NCI-H2029 treated with DMSO at 0.1 percent for 48 hours (cell line): ENCODE measurements at places on chromosomes 2 and 18.

DNA sequence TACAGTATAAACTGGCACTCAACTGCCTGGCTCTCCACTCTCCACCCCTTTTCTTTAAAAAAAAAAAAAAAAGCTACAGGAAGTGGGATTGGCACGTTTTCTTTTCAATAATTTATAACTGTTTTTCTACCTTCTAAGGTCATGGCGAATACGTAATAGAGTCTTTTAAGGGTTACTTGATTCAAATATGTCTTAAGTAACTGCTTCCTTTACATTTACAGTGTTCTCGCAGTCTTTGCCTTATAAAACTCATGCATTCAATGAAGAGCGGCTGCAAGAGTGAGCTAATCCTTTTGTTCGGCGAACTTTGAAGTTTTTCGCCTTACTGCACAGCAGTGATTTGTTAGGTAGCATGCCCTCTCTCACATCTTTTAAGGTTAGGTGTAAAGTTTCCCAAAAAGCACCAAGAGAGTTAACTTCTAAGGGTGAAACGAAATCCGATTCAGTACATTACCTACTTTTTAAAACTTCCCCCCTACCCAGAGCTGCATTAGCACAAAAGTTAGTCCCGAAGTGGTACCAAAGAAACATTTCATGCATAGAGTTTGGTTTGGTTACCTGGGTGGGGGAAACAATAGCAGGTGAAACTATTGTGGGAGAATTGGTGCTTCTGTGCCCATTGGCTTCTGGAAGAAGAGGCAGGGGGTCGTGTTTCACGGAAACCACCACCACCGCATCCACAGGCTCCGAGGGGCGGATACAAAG, 2.0 kb downstream of the KCTD1 start:
- no peak for DNase-seq

GRCh38 chr2:67865917-67866316, 196.9 kb downstream of the C1D start:
- no peak for DNase-seq

- DNase-seq, result peak; percentile 80
These were observed 261.6 kb downstream of the ASXL3 start for GRCh38 chr18:33839452-33840211.

DNA sequence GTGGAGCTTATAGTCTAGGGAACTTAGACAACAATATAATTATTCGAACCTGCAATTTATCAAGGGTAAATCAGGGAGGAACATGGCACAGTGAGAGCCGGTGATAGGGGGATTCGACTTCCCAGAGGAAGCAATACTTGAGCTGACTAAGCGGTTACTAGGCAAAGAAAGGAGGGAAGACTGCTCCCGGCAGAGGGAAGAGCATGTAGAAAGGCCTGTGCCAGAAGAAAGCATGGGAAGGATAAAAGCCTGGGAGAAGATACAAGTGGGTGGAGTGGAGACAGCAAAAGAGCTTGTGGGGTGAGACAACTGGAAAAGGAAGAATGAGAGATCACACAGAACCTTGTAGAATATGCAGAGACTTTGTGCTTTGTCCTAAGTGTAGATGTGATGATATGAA, 93.3 kb downstream of the MARCHF4 start:
- DNase-seq, result no peak

GRCh38 chr18:62033207-62033606, 140.4 kb upstream of the RNF152 start:
- DNase-seq, result no peak

GRCh38 chr18:57149531-57149930, 2.6 kb downstream of the BOD1L2 start:
- no peak for DNase-seq

DNA sequence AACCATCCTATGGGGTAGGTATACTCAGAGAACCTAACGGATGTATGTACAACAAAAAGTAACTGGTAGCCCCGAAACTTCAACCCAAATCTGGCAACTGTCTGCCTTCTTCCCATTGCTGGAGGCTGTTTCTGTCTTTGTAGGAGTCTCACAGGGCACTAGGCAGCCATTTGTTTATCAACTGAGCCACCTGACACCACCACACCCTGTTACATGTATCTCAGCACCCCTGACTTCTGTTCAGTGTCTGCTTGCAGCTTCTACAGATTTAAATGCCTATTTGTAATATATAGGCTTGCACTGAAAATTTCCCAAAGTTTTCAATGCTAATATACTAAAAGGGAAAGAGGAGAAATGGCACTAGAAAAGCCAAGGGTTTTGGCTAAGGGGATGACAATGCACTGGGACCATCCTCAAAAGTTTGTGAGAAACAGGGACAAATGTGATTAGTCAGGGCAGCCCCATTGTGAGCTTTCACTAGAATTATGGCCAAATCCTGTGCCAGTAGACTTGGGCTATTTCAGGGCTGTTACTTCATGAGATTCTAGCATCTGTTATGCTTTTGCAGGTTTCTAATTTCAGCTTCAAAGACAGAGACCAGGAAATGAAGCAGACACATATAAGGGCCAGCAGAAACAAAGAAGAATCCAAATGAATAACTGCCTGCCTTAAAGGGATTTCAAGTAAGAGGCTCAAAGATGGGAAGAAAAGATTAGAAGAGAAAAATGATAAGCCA, 103.3 kb downstream of the MYO5B start:
- no peak for DNase-seq

DNA sequence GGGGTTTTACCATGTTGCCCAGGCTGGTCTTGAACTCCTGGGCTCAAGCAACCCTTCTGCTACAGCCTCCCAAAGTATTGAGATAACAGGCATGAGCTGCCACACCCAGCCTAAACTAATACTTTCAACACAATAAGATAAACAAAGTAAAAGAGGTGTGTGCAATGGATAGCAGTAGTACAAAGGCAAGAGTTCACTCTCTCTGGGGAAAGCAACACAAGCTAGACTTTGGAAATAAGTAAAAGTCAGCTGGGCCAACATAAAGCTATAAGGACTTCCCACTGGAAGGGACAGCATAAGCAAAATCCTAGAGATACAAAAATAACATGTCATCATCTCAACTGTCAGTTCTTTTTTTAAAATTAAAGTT, 5.2 kb upstream of the NOSTRIN start:
- no peak for DNase-seq

DNA sequence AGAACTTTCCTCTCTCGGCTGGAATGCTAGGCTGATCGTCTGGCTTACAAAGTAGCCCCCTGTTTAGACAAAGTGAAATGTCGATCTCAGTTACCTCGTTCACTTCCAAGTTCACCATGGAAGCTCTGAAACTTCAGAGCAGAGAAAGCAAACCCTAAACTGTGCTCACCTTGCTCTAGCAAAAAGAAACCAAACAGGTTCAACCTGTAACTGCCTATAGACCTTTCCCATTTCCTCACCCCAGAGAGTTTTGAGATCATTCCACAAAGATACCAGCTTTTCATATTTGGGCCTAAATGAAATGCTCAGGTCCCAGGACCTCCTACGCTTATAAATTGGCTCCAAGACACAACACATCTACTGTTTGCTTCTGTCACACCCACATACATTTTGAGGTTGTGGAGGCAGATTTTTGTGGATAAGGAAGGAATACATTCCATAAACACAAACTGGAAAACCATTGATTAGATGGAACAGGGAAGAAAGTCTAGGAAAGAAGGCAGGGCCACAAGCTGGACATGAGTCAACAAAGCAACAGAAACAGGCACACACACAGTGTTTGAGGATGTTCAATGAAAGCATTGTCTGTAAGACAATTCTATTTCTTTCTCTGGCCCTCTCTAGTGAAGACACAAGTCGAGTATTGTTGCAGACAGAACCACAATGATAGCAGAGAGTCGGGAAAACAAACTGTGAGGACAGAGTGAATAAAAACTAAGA, 52.8 kb upstream of the TGIF1 start:
- DNase-seq, result no peak

DNA sequence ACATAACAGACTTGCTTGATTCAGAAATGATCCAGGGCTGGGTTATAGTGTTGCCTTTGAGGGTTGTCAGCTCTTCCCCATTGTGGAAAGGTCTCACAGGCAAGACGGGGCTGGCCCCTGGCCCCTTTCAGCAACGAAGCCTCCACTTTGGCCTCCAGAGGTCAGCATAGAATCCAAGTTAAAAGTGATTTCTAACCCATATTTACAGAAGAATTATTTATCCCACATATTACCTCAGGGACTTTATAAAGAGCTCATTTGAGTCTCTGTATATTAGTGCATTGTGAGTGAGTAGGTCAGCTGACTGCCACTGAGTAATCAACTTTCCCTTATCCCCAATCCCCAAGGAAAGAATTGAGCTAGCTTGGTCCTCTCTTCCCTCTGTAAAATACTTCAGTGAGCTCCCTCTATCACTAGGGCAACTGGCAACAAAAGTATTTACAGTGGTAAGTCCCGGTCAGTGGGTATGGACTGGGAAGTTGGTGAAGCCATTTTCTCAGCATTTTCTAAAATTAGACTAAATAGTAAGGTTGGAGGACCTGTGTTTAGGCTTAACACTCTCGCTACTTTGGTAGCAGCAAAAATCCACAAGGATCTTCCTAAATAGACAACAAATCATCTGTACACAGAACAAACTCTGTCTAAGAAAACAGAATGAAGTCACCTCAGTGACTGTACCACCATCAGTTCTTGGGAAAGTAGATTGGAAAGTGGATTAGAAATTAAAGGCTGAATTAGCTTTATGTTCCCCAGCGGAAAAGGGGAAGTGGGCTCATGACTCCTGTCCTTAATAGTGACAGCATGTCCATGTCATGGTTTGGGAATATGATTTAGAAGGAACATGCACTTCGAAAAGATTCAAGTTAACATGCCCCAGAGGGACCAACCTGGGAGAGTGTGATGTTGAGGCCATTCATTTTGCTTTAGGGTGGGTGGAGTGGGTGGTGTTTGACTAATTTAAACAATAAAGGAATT, 171.0 kb upstream of the SIX3 start:
- no peak for DNase-seq

- no peak for DNase-seq
These were observed 36.7 kb downstream of the GULP1 start for GRCh38 chr2:188328419-188328818.

DNA sequence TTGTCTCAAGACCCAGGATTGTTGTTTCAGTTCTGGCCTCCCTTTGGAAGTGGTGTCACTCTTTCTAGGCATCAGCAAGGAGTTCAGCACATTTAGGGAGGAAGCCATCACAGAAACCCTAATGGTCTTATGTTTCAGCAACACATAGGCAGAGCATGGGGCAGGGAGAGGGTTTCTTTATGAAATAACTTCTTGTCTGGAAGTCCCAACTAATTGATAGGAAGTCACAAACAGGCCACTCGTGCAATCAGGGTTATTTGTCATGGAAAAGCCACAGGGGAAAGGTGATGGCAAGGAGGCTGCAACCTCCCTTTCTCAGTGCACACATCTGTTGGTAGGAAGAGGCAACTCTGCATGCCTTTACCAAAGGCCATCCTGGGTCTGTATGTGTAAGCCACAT, 103.0 kb downstream of the BCL11A start:
- DNase-seq, result no peak

DNA sequence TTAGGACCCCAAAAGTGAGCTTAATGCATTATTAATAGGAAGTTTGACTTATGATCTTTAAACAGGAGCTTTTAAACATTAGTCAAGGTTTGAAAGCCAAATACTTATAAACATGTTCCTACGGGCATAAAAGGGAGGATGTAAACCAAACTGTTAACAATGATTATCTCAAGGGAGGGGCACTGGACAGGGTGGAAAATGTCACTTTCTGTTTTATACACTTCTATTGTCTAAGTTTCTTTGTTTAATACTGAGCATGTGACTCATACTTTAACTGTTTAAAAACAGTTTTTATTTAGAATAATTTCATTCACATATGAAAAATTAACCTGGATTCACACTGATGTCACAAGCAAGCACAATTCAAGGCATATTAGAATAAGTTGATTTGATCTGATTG, 18.3 kb upstream of the ITGA6 start:
- DNase-seq, result no peak

GRCh38 chr2:178807227-178808008, at the start of gene TTN:
Gene TTN, minus strand, starts transcription at chr2:178807423. Its CDS starts 2,781 bp downstream, at chr2:178804642.
- no peak for DNase-seq

DNA sequence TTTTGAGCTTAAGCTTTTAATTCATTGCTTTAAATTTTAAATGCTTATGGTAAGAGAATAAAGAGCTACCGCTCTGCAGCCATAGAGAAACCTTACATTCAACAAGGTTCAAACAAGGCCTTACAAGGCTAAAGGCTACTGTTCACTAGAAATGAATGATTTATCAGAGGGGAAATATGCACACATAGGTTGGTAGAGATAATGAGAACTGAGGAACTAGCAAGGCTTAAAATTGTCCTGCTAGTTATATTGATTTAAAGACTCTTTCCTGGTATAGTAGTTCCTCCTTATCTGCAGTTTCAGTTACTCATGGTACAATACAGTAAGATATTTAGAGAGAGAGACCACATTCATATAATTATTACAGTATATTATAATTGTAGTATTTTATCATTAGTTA, 193.4 kb downstream of the WDR7 start:
- DNase-seq, result no peak

DNA sequence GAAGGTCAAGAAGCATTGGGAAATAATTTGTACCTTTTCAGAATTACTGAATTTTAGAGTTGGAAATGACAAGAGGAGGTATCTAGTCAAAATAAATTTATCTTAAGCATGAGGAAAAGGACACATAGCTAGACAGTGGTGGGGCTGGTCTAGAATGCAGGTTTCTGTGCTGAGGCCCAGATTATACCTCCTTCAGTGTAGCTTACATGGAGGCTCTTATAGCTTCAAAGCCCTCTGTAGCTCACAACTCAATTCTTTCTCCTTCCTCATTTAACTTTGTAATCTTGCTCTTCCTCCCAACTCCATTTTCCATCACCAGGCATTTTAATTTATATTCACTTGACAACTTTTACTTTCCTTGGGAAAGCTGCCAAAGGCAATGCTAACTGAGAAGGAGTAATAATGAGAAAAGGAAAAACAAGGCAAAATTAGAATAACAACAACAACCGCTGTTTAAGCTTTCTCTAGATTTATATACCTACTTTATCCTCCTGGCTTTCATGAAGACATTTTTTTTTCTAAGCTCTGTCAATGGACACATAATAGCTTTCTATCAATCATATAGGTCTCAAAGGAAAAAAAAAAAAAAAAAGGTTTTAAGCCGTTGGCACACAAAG, 58.5 kb downstream of the CLHC1 start:
- DNase-seq, result no peak

- no peak for DNase-seq
These were observed 7.2 kb upstream of the RAB12 start for GRCh38 chr18:8602040-8602439.

DNA sequence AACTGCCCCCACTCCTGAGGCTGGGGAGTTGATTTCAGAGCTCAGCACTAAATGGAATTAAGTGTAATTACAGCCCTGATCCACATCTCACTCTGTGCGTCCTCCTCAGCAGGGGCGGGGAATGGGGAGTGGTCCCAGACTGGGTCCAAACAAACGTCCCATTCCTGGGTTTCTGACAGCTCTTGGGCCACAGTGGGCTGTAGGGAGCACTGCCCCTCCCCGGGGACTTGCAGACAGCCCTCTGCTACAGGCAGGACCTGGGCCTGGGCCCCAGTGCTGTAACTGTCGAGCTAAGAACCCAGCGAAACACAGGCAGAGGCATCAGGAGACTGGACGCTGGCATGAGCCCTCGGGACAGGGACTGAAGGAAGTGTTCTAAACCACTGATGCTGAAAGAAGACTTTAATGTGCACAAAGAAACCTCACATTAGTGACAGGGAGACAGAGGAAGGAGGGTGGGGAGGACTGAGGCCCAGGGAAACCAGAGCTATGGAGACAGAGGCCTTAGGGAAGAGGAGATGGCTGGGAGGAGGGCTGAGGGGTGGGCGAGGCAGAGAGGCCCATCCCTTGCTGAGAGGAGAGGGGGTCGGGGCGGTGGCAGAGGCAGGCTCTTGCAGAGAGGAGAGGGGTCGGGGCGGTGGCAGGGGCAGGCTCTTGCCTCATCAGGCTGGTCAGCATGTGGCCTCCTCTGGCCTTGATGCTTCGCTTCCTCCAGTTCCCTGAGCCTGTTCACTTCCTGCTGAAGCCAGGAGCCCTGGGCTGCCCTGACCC, 5.8 kb upstream of the SEMA4C start:
- no peak for DNase-seq
